ENCODE measurements at places on chromosomes 5 and 9. TPM values are rescaled to one million over a fixed set of nuclear protein-coding genes. Genes with fewer than 3 reads are reported as not detected.

Gene TGFBI
- polyA plus RNA-seq: 231 TPM

Gene SLC45A2
- polyA plus RNA-seq: 0.16 TPM

Gene KCNV2
- polyA plus RNA-seq: 0.10 TPM

Gene URM1
- 82.2 TPM for polyA plus RNA-seq

Gene OR2S2
- polyA plus RNA-seq: 0.11 TPM

Gene TAL2
- polyA plus RNA-seq: 13.2 TPM

Gene SNCB
- not detected for polyA plus RNA-seq

Gene PKD2L2
- 0.50 TPM for polyA plus RNA-seq

Gene F2RL2
- polyA plus RNA-seq: 1.0 TPM

Gene PCDHGA12
- polyA plus RNA-seq: 2.7 TPM

Gene RBM22
- 36.9 TPM for polyA plus RNA-seq

Gene TMEM161B
- polyA plus RNA-seq: 12.4 TPM

Gene PCDHGB7
- polyA plus RNA-seq: 10.5 TPM

Gene SPINK13
- polyA plus RNA-seq: 0.24 TPM

Gene GAS1
- polyA plus RNA-seq: 96.4 TPM

Gene IFNK
- 0.16 TPM for polyA plus RNA-seq

Gene TAF11L10
- not detected for polyA plus RNA-seq

Gene KCNIP1
- polyA plus RNA-seq: 4.0 TPM

Gene ADRA1B
- 0.11 TPM for polyA plus RNA-seq

Gene C5orf34
- 3.7 TPM for polyA plus RNA-seq

Gene FRRS1L
- 3.2 TPM for polyA plus RNA-seq

Gene DMRT3
- 0.39 TPM for polyA plus RNA-seq

Gene PCDHGB3
- polyA plus RNA-seq: 2.0 TPM

Gene PCDHB10
- polyA plus RNA-seq: 4.3 TPM

Gene TLX3
- not detected for polyA plus RNA-seq

Gene IER5L
- polyA plus RNA-seq: 6.6 TPM

Gene NIM1K
- polyA plus RNA-seq: 0.29 TPM

Gene WHRN
- 2.6 TPM for polyA plus RNA-seq

Gene ZNF454
- polyA plus RNA-seq: 2.7 TPM

Gene FSTL4
- 1.6 TPM for polyA plus RNA-seq
